Midbrain (tissue), 1 donor: ENCODE measurements at places on chromosomes 13 and 19.

DNA sequence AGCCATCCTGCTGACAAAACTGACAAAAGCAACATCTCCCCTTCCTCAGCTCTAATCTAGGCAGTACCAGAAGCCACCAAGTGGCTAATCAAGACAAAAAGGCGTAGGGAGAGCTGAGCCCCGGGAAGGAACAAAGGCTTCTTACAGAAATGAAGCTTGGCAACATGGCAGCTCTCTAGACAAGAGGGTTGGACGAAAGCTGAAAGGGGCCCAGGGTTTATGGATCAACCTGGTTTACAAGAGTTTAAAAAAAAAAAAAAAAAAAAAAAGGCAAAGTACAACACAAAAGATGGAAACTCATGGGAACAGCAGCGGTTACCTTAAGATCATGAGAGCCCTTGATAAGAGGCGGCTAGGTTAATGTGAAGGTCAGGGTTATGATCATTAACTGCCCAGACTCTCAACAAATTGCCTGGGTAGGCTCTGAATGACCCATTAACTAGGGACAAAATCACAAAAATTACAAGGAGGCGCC lies 14.0 kb downstream of the ZC3H4 start:
- no peak for DNase-seq

DNA sequence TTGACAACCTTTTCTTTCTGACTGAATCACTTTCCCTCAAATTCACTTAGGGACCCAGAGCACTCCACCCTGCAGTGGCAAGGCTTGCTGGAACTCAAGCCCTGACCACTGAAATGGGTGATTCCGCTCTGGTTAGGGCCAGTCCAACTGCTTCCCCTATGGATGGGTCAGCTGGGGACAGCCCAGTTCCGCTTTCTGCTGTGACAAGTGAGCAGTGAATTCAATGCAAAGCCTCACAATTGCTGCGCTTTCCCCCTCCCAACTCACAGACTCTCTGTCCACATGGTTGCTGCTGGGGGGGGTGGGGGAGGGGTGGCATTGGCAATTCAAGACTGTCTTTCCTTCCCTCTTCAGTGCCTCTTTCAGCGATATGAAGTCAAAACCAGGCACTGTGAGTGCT lies 18.7 kb downstream of the CD70 start:
- peak; percentile 16 for DNase-seq

DNA sequence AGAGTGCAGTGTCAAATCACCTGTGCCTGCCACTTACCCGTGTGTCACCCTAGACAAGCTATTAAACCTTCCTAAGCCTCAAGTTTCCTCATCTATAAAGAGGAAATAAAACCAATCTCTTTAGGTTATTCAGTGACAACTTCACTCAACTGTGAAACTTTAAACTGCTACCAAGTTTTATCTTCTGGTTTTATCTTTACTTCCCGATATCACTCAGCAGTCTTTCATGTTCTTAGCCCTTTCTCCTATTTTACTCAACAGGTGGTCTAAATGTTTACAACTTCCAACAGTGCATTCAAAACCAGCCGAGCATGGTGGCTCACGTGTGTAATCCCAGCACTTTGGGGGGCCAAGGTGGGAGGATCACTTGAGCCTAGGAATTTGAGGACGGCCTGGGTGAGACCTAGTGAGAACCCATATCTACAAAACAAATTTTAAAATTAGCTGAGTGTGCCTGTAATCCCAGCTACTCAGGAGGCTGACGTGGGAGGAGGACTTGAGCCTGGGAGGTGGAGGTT lies 59.6 kb downstream of the GPALPP1 start:
- no peak for DNase-seq

- DNase-seq, result no peak
Measured at GRCh38 chr13:112114391-112114790, 47.4 kb downstream of the SOX1 start.

- no peak for DNase-seq
Measured at GRCh38 chr19:42269478-42270345, 660 bp downstream of the CIC start.

- DNase-seq, result no peak
Measured at GRCh38 chr19:5145521-5146511, 176.9 kb downstream of the KDM4B start.

- no peak for DNase-seq
Measured at GRCh38 chr13:30872276-30872594, 33.8 kb upstream of the MEDAG start.

DNA sequence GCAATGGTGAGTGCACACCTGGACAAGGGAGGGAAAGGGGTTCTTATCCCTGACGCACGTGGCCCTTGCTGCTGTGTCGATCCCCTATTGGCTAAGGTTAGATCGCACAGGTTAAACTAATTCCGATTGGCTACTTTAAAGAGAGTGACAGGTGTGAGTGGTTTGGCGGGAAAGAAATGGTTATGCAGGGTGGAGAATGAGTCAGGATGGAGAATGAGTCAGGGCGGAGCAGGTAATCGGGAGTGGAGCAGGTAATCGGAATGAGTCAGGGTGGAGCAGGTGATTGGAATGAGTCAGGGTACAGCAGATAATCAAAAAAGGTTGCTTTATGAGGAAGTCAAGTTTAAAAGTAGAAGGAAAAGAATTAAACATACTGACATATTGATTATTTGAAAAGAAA lies 24.4 kb upstream of the SIAH3 start:
- DNase-seq, result no peak

DNA sequence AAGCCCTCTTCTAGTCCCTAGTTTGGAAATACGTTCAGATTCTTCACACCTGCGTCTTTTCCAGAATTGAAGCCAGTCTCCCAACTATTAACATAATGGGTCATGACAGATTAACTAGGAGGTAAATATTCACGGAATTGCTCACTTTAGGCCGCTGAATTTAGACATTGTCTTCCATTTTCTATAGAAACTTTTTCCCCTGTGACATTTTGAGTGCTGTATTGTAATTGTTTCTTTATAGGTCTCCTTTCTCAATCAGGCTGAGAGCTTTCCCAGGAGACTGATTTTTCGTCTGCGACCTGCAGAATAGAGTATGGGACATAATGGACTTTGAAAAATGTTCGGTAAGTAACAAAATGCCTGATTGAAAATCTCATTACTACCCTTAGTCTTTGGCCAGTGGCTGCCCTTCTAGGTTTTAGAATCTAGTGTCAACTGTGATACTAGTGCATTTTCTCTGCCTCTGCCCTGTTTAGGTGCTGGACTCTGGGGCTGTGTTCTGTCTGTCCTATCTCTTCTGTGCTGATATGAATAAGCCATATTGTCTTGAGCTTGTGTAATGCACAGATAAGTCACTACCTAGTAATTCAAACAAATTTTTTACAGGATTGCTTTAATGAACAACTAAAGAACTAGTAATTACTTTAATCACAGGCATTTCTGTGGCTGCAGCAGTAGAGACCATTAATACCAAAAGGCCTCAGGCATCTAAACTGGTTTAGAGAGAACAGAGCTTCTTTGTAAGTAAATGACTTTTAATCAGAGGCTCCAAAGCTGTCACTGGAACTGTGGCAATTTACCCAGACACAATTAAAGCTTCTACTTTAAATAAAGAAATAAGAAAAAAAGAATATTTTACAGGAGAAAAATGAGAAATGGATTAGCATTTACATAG lies 122.4 kb upstream of the FREM2 start:
- DNase-seq, result peak; percentile 40

GRCh38 chr13:93477238-93477637 lies 250.6 kb downstream of the GPC6 start:
- no peak for DNase-seq

DNA sequence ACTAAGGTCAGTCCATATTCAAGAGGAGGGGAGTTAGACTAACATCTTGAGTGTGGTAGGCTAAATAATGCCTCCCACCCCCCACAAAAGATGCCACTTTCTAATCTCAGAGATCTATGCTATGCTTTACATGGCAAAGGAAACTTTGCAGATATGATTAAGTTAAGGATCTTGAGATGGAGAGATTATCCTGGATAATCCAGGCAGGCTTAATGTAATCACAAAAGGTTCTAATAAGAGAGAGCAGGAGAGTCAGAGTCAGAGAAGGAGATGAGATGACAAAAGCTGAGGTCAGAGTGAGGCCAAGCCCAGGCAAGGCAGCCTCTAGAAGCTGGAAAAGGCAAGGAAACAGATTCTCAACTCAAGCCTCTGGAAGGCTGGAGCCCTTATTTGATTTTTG lies 1011.6 kb downstream of the PCDH9 start:
- no peak for DNase-seq

DNA sequence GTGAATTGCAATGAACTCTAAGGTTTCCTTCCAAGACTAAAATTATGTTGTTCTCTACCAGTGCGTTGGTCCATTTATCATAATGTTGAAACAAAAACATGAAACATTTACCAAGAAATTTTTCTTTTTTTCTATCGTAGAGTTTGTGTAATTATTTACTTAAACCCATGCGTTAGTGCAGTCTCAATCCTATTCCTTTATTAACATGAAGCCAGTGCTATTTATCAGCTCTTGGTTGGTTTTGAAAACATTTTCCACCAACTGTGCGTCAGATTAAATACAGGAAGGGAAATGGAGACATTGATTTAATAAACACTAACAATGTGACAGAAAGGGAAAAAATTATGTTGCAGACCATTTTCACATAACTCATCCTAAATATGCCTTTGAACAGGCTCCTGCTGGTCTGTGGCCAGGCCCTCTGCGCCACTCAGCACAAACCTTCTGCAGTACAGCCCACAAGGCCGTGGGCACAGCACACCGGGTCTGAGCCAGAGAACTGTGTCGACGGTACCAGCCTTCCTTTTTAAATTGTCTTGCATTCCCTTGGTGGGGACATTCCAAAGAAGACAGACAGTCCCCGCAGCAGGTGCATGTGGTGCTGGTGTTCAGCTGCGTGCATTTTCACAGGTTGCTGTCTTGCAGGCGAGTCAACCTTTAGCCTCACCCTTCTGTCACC lies 135.8 kb downstream of the SHISA2 start:
- no peak for DNase-seq

GRCh38 chr13:114064450-114065140 lies 67.8 kb downstream of the RASA3 start:
- peak; percentile 77 for DNase-seq

- DNase-seq, result no peak
Measured at GRCh38 chr13:75904012-75904411, 267.9 kb downstream of the LMO7 start.

- no peak for DNase-seq
Measured at GRCh38 chr13:40383132-40383531, 283.3 kb downstream of the FOXO1 start.

DNA sequence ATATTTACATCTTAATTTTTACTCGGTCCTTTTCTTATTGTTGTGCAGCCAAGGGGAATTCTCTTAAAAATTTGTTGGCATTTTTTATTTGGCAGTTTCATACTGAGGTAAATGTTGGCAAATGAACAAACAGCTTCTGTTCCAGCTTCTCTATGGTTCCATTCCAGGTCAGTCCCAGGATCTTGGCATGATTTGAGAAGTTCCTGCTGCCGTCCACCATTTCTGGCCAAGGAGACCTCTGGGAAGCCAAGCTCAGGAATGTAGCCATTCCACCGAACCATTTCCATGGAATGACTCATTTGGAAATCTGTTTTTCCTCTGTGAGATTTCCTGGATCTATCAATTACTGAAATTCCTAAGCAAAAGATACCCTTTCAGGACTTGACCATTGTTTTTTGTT lies 43.9 kb downstream of the SLC10A2 start:
- no peak for DNase-seq

DNA sequence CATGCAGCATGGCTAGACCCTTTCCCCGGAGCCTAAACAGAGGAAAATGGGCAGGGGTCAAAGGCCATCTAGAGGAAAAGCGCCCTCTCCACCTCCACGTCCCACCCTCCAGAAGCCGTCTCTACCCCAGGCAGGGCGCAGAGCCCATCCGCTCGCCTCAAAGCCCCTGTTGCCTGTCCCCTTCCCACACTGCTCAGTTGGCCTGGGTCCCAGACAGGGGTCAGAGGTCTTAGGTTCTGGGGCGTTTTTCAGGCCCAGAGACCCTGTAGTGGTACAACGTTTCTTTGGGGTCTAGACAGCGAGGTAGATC lies 285 bp downstream of the TMEM143 start:
- no peak for DNase-seq

DNA sequence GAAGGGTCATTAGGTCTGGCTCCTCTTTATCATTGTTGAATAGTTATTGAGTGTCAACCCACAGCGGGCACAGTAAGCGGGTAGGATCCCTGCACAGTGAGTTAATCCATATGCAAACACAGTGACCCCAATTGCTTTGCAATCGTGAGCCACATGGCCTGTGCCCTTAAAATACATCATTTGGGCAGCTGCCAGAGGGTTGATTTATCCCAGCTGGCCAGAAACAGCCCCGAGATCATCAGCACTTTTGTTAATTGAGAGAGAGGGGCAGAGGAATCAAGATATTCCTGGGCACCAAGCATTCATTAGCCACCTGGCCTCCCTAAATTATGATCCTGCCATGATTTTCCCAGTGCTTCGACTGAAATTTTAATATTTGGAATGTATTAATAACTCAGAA lies 9.8 kb upstream of the CNMD start:
- DNase-seq, result no peak

DNA sequence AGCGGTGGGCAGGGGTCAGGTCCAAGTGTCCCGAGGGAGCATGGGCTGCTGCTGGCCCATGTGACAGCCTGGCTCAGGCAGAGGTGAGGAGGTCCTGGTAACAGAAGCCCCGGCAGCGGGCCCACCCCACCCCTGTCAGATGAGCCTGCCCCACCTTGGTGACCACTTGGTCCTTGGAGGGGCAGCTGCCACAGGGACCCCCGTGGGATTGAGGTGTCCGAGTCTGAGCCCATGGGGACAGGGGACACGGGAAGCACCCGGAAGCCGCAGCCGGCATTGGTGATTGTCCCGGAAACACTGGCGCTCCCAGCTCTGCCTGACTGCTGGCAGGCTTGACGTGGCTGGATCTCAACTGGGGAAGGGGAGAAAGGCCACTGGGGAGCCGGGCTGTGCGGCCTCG lies 149.1 kb downstream of the KDM4B start:
- DNase-seq, result no peak

DNA sequence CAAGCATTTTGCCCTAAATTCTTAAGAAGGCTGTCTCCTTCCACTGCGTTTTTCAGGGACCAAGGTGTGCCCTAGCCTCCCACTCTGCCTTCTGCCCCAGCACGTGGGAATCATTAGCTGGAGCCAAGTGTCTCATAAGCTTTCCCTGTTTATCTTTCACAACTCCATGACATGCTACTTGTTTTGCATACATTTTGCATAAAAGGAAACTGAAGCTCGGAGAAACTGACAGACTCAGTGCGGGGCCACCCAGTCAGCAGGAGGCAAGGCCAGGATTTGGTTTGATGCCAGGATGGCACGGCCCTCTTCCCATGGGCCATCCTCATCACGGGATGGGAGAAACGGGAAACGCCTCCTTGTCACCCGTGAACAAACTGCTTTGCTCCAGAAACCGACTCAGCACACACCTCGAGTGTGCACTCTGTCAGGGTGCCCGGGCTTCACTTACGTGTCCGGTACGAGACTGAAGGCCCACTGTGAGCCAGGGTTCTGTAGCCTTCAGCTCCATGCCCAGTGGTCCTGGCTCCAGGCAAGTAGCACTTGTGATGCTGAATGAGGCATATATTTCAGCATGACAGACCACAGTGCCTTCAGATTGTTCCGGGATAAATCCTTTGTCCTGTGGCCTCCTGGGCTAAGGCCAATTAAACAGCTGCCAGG lies 9.6 kb downstream of the CEBPA start:
- DNase-seq, result no peak

- no peak for DNase-seq
Measured at GRCh38 chr19:41426952-41427646, at the start of gene B3GNT8. Gene B3GNT8, minus strand, starts transcription at chr19:41427374. Its CDS starts 596 bp downstream, at chr19:41426778.

GRCh38 chr13:44359983-44360375 lies 13.6 kb upstream of the SERP2 start:
- DNase-seq, result no peak

- DNase-seq, result no peak
Measured at GRCh38 chr19:47110521-47111005, 3.0 kb downstream of the ZC3H4 start.

- DNase-seq, result no peak
Measured at GRCh38 chr19:15197942-15198341, 2.9 kb downstream of the NOTCH3 start.
